ENCODE measurements at places on chromosomes 1 and 21.

- DNase-seq: peak; percentile 75
Observed at GRCh38 chr1:93846206-93846991, 32.6 kb downstream of the DNTTIP2 start.

- no peak for DNase-seq
Observed at GRCh38 chr21:35974775-35975174, 85.6 kb downstream of the SETD4 start.

- no peak for DNase-seq
Observed at GRCh38 chr1:67792103-67792502, 41.2 kb downstream of the GNG12 start.

GRCh38 chr1:228360533-228361313 is 45.9 kb downstream of the TRIM11 start:
- no peak for DNase-seq
